PC-3 (cell line): ENCODE measurements at places on chromosomes 4 and X. TPM values are rescaled to one million over a fixed set of nuclear protein-coding genes. Genes with fewer than 3 reads are reported as not detected.

DNA sequence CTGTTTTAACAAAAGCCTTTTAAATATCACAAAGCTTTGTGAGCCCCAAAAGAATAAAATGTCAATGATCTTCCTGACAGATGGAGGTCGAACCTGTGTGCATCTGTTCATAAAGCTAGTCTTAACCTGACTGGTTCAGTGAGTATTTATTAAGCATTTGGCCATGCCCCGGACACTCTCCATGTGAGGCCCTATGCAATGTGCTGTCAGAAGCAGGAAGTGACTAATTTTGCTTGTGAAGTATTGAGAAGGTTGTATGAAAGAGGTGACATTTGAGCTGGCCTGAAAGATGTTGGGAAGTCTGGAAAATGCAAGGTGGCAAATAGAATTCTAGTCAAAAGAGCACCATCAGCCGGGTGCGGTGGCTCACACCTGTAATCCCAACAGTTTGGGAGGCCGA is 171.4 kb downstream of the MSL3 start:
- DNase-seq, result peak; percentile 63

GRCh38 chr4:8205241-8205707 is 6.2 kb downstream of the SH3TC1 start:
- DNase-seq, result no peak

DNA sequence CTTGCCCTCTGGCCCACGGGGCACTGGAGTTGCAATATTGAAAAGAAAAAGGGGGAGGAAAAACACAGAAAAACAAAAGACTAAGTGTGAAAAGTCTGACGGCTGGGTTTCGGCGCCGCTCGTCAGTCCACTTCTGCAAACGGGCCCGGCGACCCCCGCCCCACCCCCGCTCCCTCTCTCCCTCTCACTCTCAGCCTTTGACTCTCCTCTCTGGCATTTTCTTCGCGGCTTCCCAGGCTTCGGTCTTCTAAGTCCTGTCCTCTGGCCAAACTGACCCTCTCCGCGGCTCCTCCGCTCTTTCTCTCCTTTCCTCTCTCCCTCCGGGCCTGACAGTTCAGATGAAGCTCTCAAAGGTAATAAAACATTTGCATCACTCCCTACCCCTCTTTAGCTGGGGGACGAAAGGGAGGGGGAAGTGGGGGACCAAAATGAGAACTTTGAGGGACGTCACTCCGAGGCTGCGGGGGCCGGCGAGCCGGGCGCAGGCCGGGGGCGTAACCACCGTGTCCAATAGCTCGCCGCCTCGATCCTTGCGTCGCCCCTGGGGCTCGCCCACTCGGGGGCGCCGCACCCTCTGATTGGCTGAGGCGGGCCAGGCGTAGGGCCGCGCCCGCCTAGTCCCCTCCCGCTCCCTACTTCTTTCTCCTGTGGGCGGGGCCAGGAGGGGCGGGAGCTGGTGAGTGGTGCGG is at the start of gene NKX6-1:
Gene NKX6-1, minus strand, starts transcription at position 358 of the 689 bp plus-strand sequence. CDS start 1,064 bp downstream, outside the sequence.
- DNase-seq, result peak; percentile 91

DNA sequence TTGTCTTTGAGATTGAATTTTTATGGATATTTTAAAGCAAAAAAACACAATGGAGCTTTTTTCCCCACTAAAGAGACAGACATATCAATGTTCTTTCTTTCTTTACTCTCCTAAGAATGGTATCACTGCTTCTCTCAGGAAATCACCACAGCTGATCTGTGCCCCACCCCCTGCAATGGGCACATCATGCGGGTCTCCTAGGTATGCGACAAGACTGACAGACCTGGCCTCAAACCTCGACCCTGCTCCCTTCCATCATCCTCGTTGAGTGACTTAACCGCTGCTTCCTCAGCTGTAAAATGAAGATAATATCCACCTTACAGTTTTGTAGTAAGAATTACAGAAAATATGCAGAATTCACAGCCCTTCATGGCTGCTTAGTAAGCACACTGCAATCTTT is 58.3 kb downstream of the LEF1 start:
- no peak for DNase-seq

- DNase-seq, result no peak
Observed at GRCh38 chr4:150673793-150674192, 91.8 kb downstream of the MAB21L2 start.

DNA sequence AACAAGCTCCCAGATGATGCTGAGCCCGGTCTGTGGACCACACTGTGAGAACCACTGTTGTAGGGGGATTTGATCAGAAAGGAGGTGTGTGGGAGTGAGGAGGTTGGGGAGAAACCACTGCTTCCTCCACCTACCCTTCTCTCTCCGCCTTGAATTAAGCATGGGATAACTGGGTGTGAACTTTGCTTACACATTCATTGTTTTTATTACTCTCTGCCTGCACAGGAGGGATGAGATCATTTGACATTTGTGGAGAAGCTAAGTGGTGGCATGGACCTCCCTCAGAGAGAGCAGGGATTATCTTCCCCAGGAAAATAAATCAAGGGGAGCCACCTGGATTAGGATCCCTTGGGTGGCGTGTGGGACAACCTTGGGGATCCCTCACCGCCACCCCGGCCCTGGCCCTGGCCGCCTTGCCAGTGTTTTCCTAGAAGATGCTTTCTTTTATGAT is 212.1 kb upstream of the ATP6AP2 start:
- no peak for DNase-seq

DNA sequence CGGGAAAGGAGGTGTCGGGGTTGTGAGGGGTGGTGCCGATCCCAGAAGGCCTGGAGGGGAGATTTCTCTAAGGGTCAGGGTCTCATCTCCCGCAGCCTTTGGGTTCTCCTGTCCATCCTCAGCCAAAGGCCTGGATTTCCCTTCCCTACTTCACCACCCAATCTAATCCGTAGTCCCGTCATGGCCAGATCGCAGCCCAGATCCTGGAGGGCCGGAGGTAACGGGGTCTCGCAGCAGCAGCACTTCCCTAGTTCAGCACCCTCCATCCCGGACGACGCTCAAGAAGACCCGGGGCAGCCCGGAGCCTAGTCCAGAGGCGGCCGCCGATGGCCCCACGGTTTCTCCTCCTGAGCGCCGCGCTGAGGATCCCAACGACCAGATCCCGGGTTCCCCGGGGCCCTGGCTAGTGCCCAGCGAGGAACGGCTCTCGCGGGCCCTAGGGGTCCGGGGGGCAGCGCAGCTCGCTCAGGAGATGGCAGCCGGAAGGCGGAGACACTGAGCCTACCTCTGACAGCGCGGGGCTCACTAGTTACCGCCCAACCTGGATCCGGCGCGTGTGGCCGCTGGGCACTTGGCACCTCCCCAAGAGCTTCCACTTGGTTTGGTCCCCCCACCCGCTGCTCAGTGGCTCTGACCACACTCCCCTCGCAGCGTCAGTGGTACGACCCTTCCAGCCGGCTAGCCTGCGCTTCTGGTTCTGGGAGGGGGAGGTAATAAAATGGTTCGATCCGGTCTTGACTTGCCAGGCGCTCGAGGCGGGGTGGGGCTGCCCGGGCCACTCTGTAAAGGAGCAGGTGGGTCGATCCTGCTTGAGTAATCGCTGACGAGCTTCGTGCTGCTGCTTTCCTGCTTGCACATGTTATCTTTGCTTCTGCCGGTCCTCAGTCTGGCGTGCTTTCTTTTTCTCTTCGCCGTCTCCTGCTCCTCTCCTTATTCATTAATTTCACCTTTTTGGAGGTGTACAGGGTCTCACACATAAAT is 3.6 kb downstream of the MAGIX start:
- no peak for DNase-seq

GRCh38 chr4:165740911-165741310 is 132.1 kb upstream of the TLL1 start:
- peak; percentile 56 for DNase-seq

GRCh38 chr4:169934794-169935429 is 91.3 kb downstream of the MFAP3L start:
- DNase-seq, result no peak

DNA sequence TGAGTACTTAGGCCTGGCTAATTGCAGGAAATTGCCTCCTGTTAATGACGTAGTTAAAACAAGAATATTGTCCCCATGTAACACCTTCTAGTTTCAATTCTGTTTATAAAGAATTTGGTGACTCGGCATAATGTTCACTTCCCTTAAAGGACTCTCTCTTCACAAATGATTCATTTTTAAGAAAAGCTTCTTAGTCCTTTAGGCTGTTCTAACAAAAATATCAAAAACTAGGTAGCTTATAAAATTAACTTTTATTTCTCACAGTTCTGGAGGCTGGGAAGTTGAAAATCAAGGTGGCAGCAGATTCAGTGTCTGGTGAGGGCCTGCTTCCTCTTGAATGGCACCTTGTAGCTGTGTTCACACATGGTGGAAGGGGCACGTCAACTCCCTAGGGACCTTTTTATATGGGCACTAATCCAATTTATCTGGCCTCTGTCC is 23.8 kb downstream of the COL25A1 start:
- no peak for DNase-seq

DNA sequence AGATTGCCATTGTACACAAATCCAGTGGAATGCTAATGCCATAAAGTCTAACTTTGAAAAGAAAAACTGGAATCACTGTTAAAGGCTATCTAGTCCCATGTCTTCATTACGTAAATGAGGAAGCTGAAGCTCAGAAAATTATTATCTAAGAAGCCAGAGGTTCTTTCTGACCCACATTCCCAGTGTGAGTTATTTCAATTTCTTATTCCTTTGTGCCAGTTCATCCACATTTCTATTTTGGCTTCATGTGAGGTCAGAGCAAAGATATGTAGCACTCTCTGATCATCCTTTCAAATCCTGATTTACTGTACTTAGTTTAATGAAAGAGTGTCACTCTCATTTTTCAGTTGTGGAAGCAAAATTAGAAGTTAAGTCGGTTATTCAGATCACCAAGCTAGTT is 24.6 kb upstream of the NWD2 start:
- no peak for DNase-seq

GRCh38 chr4:38243388-38244053 is 283.3 kb downstream of the PTTG2 start:
- no peak for DNase-seq

DNA sequence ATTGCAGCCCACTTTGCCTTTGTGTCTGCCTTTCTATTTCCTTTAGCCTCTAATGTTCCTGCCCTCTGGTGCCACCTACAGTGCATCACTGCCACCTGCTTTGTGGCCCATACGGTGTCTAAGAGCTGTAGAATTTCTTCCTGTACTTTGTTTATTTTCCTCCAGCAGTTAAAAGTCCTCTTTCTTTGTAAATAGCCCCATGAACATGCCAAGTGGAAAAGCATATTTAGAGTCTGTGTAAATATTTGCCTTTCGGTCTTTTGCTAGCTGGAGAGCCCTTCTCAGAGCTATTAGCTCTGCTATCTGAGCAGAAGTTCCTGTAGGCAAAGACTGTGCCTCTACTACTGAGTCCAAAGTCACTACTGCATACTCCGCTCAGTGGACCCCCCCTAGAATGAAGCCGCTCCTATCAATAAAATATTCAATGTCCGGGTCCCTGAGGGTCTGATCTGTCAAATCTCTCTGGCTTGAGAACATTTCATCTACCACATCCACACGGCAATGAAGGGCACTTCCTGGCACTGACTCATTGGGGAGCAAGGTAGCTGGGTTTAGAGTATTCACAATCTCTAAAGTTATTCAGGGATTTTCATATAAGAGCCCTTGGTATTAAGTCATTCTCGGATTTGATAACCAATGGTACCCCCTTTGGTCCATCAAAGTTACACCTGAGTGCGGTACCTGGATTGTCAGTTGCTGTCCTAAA is 36.3 kb downstream of the SULT1E1 start:
- DNase-seq, result peak; percentile 78

DNA sequence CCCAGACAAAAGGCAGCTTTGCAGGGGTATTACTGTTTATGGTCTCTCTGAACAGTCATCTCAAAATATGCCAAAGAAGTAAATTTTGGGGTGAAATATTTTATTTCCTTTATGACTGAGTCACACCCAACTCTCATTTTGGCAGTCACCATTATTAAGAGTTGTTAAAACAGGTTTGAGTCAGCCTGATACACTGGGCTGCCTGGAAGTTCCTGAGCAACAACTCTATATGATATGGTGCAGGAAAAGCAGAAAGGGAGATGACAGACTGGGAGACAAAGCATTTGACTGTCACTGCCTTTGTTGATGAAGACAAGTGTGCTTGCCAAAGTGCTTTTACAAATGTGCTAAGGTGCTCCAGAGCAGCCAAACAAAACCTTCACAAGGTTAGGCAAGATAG is 1263.5 kb downstream of the PCDH7 start:
- DNase-seq, result no peak

DNA sequence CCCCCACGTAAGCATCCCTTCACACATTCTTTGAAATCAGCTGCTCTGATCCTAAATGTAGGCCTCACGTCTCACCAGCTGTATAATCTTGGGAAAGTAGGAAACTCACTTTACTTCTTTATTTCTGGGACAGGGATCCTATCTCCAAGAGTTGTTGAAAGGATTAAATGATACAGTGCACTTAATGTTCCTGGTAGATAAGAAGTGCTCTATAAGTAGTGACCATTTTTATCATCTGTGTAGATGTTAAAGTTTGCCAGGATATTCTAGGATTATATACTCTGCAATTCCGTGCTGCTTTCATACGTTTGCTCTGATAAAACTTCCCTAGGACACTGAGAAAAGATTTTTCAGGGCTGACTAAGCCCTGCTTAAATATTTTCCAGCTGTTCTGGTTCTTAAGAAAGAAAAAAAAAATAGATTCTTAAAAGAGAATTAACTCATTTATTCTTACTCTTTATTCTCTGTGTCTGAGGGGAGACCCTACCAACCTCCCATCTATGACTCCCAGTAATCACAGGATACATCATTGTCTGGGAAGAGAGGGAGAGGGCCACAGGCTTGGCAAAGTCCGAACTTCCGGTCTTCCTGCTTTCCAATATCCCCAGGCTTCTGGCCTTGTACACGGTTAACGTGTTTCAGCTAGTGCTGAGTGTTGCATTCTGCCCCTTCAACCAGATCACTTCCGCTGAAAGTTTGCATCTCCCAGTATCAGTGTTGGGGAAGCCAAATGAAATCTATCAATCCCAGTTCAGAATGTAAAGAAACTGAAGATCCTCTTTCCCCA is 269.2 kb downstream of the TRIML1 start:
- DNase-seq, result no peak

- no peak for DNase-seq
Observed at GRCh38 chr4:115596265-115597001, 483.0 kb upstream of the NDST4 start.

DNA sequence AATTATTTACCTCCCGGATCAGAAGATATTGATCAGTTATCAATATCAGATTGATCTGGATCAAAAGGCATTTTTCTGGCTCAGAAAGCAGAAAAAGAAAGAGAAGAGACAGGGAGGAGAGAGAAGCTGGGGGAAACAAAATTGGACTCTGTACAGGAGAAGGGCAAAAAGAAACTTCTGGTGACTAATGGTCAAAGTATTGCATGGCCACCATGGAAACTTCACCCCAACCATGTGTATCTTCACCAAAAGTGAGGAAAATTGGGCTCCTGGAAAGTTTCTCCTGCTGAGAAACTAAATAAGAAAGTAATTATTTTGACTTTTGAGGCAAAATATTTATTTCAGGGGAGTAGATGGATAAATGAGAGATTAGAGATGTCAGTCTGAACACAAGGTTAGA is 33.9 kb downstream of the RNF150 start:
- no peak for DNase-seq

GRCh38 chrX:134933911-134934310 is 56.9 kb upstream of the SMIM10 start:
- DNase-seq, result no peak

Gene RXFP1
- total RNA-seq, result not detected in 2 replicates

Gene CLDN22
- not detected in 2 replicates for total RNA-seq

Gene TLL1
- 4.8 and 5.0 TPM in 2 replicates for total RNA-seq

Gene NIPAL1
- total RNA-seq, result 5.9 and 7.3 TPM in 2 replicates

Gene UGT2B10
- not detected in 2 replicates for total RNA-seq
